Activated CD8-positive, alpha-beta T cell treated with anti-CD3 and anti-CD28 coated beads, Interleukin-2, amount 10 ng/mL, durations not matched to agents 7 days and 5 days (primary cell): ENCODE measurements at places on chromosomes 1 and 21. TPM values are rescaled to one million over a fixed set of nuclear protein-coding genes. Genes with fewer than 3 reads are reported as not detected.

The ZNF593OS gene
- not detected for total RNA-seq

DNA sequence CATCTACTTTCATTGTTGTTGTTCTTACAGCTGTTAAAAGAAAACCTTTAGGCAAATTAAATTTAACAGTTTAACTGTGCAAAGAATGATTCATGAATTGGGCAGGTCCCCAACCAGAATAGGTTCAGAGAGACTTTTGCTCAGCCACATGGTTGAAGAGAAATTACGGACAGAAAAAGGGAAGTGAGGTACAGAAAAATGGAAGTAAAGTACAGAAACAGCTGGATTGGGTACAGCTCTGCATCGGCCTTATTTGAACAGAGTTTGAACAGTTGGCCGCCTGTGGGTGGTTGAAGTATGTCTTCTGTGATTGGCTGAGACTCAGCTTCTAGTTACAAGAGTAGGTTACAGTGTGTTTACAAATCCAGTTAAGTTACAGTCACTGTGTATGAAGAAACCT lies 210.1 kb downstream of the FGGY start:
- DNase-seq = no peak
- no peak overlapping the region for H3K27ac ChIP-seq
- no peaks in the 10 kb centered on the region for H3K27me3 ChIP-seq
- H3K36me3 ChIP-seq = no peaks in the 10 kb centered on the region

The AXDND1 gene
- total RNA-seq = 1.4 TPM

The ADAM30 gene
- not detected for total RNA-seq

DNA sequence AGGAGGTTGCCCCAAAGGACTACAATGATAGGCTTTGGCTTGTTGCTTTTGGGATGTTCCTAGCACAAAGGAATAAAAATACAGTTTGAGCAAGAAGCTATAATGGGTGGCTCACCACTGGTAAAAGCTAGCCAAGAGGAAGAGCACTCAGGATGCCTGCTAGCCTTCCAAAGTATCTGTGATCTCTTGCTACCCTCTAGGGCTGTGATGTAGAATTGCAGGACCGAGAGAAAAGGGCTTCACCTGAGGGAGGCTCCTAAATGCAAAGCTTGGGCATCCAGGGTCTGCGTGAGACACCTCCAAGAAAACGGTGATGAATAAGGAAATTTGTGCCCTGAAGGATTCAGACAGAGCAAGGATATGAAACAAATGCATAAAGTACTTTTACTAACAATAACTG lies 17.7 kb downstream of the IVL start:
- no peak for DNase-seq
- no peak overlapping the region for H3K27ac ChIP-seq
- H3K4me3 ChIP-seq = no peak overlapping the region

DNA sequence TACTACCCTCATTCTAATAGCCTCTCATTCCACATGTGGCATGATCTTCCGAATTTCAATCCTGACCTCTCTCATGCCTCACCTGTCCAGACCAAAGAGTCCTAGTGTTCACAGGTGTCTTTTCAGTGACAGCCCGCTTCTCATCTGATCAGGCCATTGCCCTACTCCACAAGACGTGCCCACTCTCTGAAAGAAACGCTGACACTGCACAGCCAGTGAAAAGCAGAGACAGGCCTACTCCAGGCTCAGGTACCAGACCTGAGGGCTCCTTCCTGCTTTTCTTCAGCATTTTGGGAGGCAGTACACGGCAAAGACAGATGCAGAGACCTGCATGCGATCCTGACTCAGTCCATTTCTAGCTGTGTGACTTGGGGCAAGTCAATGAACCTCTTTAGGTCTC lies 43.0 kb downstream of the SUSD4 start:
- DNase-seq = no peak
- no peak overlapping the region for H3K27ac ChIP-seq
- H3K4me1 ChIP-seq = peaks cover 18% of the 10 kb centered on the region
- H3K4me3 ChIP-seq = no peak overlapping the region
- H3K36me3 ChIP-seq = no peaks in the 10 kb centered on the region

The CTXND2 gene
- not detected for total RNA-seq

DNA sequence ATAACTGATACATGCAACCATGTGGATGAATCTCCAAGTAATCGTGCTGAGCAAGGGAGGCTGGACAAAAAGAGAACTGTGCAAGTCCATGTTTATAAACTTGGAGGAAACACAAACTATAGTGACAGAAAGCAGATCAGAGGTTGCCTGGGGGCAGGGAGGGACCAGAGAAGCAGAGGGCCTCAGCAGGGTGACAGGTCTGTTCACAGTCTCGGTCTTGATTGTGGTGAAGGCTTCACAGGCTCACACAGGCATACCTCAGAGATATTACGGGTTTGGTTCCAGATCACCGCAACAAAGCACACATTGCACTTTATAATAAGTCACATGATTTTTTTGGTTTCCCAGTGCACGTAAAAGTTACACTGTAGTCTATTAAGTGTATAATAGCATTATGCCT lies 28.5 kb downstream of the ACOT7 start:
- no peaks in the 10 kb centered on the region for H3K27me3 ChIP-seq
- H3K4me1 ChIP-seq = peaks cover 38% of the 10 kb centered on the region
- H3K36me3 ChIP-seq = peaks cover 31% of the 10 kb centered on the region
- peak; percentile 66 for DNase-seq
- peak overlapping the region; percentile 1 for H3K4me3 ChIP-seq

- H3K4me3 ChIP-seq = no peak overlapping the region
- no peaks in the 10 kb centered on the region for H3K36me3 ChIP-seq
- H3K27ac ChIP-seq = no peak overlapping the region
- H3K27me3 ChIP-seq = no peaks in the 10 kb centered on the region
- no peak for DNase-seq
These were observed 1655.4 kb downstream of the BRINP3 start for GRCh38 chr1:188822248-188822647.

The KDF1 gene
- total RNA-seq = not detected

The SEC16B gene
- total RNA-seq = not detected

The RCSD1 gene
- total RNA-seq = 143 TPM

DNA sequence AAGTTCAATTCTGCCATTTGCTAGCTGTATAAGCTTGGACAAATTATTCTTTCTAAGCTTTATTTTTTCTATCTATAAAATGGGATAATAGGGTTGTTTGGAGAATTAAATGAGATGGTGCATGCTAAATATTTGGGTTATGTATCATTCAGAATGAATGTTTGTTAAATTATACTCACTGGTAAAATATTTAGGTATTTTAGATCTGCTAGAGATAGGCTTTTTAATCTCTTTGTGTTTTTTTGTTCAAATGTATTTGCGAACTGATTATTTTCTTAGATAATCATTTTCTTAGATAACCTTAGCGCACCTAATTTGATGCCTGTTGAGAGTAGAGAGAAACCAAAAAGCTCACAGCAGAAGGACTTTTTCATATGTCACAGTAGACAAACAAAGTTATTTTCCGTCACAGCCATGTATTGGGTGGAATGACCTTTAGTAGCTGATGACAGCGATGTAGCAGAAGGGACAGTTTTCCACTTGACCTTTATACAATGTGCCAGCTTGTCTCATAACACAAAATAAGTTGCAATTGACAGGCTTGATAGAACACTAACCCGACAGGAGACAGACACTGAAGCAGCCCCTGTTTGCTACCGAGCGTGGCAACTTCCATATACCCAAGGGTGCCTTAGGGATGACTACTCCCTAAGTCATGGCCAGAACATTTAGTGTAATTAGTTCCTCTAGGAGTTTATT lies 93.0 kb downstream of the DISC1 start:
- no peak overlapping the region for H3K4me3 ChIP-seq
- peaks cover 5% of the 10 kb centered on the region for H3K36me3 ChIP-seq
- H3K27me3 ChIP-seq = no peaks in the 10 kb centered on the region

The ZMYND12 gene
- 0.63 TPM for total RNA-seq

- H3K27me3 ChIP-seq = peaks cover 3% of the 10 kb centered on the region
- DNase-seq = no peak
- H3K4me1 ChIP-seq = no peaks in the 10 kb centered on the region
These were observed 40.6 kb downstream of the STUM start for GRCh38 chr1:226589008-226589733.

The OR14A2 gene
- not detected for total RNA-seq

DNA sequence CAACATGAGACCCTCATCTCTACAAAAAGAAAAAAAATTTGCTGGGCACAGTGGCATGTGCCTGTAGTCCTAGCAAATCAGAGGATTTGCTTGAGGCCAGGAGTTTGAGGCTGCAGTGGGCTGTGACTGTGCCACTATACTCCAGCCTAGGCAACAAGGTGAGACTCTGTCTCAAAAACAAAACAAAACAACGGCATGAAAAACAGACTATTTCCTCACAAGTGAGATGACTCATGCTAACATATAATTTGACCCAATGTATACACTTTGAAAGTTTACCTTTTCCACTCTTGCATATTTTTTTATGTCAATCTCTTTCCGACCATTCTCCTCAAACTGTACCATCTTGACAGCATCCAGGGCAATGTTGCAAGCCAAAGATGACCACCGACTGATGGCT lies 17.5 kb downstream of the CCT3 start:
- no peak for DNase-seq
- H3K27me3 ChIP-seq = no peaks in the 10 kb centered on the region
- no peaks in the 10 kb centered on the region for H3K4me1 ChIP-seq
- no peak overlapping the region for H3K4me3 ChIP-seq

DNA sequence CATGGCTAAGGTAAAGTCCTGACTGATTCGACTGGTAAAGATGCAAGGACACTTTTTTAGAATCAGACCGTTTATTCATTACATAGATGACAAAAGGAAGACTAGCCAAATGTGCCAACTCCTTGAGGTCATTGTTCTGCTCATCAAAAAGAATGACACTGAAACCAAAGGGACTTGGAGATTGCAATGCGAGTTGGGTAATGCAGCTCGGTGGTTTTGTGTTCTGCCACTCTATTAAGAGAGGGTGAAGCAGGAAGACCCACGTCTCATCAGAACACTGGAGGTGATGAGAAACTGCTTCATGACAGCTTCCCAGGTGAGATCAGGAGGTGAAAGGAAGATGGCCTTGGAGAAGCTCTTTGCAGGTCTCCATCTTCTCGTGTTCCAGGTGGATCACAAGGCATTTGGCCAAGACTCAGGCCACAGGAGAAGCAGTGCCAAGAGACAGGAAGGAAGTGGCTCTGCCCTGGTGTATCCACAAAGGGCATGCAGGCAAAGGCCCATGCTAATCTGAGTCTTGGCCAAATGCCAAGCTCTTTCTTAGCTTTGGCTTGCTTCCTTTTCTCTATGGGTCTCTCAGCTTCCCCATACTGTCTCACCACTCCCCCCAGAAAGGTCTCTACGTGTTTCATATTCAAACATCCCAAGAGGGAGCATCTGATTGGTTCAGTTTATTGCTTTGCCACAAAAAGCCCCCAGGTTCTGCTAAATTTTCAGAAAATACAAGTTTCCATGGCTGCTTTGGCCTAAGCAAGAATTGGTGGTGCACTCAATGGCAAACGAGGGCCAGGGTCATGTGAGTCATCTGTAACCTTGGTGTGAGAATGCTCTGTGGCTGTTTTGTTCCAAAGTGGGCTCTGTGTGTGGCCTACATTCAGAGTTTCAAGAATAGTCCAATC lies 5.7 kb upstream of the CCT8 start:
- H3K27me3 ChIP-seq = no peaks in the 10 kb centered on the region
- peaks cover 47% of the 10 kb centered on the region for H3K4me1 ChIP-seq
- peaks cover 16% of the 10 kb centered on the region for H3K36me3 ChIP-seq
- DNase-seq = peak; percentile 49
- peak overlapping the region; percentile 30 for H3K4me3 ChIP-seq
- H3K27ac ChIP-seq = peak overlapping the region; percentile 90

The KCNK1 gene
- total RNA-seq = not detected

GRCh38 chr1:25658791-25659431 lies 42.3 kb downstream of the MAN1C1 start:
- peaks cover 20% of the 10 kb centered on the region for H3K36me3 ChIP-seq
- no peak for DNase-seq
- no peak overlapping the region for H3K27ac ChIP-seq
- H3K4me3 ChIP-seq = no peak overlapping the region
- H3K27me3 ChIP-seq = peaks cover 3% of the 10 kb centered on the region

- H3K4me3 ChIP-seq = no peak overlapping the region
- no peak for DNase-seq
- no peak overlapping the region for H3K27ac ChIP-seq
- H3K4me1 ChIP-seq = no peaks in the 10 kb centered on the region
These were observed 321.2 kb downstream of the HLX start for GRCh38 chr1:221200464-221200863.

The IFFO2 gene
- total RNA-seq = 8.2 TPM

DNA sequence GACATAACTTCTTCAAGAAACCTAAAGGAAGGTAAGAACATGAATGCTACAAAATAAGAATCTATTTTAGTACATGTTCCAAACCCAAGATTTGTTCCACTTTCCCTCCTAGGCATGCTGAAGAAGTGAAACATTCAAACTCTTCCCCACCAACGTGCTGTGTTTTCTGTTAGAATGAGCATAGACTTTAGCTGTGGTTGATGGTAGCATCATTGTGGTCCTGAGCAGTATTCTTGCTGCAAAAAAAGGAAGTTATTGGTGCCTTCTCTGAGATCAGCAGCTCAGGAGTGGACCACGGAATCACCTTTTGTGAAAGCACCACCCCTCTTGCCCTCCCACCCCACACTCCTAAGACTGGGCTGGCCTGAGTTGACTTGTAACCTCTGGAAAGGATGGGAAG lies 100.4 kb upstream of the POGK start:
- H3K27me3 ChIP-seq = peaks cover 2% of the 10 kb centered on the region
- no peaks in the 10 kb centered on the region for H3K4me1 ChIP-seq
- DNase-seq = no peak
- H3K27ac ChIP-seq = no peak overlapping the region
- no peaks in the 10 kb centered on the region for H3K36me3 ChIP-seq

- H3K4me3 ChIP-seq = no peak overlapping the region
- no peaks in the 10 kb centered on the region for H3K27me3 ChIP-seq
- H3K36me3 ChIP-seq = peaks cover 67% of the 10 kb centered on the region
These were observed 11.1 kb downstream of the RXFP4 start for GRCh38 chr1:155952505-155952890.

GRCh38 chr21:28974531-28975227 lies 18.0 kb downstream of the LTN1 start:
- H3K36me3 ChIP-seq = peaks cover 45% of the 10 kb centered on the region
- H3K27ac ChIP-seq = no peak overlapping the region
- DNase-seq = no peak
- no peak overlapping the region for H3K4me3 ChIP-seq

- no peak for DNase-seq
- H3K4me3 ChIP-seq = no peak overlapping the region
- H3K27ac ChIP-seq = peak overlapping the region; percentile 62
- peaks cover 2% of the 10 kb centered on the region for H3K4me1 ChIP-seq
These were observed 21.0 kb downstream of the WDR4 start for GRCh38 chr21:42858185-42858847.

- H3K36me3 ChIP-seq = no peaks in the 10 kb centered on the region
- H3K27me3 ChIP-seq = peaks cover 12% of the 10 kb centered on the region
- H3K27ac ChIP-seq = no peak overlapping the region
- no peak overlapping the region for H3K4me3 ChIP-seq
- no peak for DNase-seq
- H3K4me1 ChIP-seq = no peaks in the 10 kb centered on the region
These were observed 39.6 kb upstream of the ARHGAP29 start for GRCh38 chr1:94276988-94277434.

DNA sequence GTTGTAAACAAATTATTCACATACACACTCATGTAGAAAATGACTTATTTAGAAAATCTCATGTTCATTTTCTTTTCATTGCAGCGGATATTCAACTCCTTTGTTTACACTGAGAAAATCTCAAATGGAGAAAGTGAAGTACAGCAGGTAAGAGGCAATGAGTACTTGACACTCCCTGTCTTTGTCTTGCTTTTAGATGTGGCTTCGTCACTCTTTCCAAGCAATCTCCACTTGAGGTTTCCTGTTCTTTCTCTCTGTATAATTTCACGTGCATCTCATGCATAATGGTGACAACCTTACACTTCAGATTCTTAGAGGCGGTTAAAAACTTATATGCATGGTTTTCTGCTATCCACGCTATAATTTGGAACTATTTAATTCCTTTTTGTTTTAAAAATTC lies 80.6 kb downstream of the CACHD1 start:
- peak; percentile 60 for DNase-seq
- H3K27me3 ChIP-seq = peaks cover 3% of the 10 kb centered on the region
- no peak overlapping the region for H3K4me3 ChIP-seq
- peaks cover 39% of the 10 kb centered on the region for H3K4me1 ChIP-seq

The RPL22 gene
- 325 TPM for total RNA-seq
